Stimulated activated CD4-positive, alpha-beta T cell treated with anti-CD3 and anti-CD28 coated beads, Interleukin-2, amount 100 ng/mL, for 48 hours (primary cell): ENCODE measurements at places on chromosomes 1 and 21.

GRCh38 chr21:16534408-16535101, 804.8 kb downstream of the USP25 start:
- no peak for DNase-seq

DNA sequence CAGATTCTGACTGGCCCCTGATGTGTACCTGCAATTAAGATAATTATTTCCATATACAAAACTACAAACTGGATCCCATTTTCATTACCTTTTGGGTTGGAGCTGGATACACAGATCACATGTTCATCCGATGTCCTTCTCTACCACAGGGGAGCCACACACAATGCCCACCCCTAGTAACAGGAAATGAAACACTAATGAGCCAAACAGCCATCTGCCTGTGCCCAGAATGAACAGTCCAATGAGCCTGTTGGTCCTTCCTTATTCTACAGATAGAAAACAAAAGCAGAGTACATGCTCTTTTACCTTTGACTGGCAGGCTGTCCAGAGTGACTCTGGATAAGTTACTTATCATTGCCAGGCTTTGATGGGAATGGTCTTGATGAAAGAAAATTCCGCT, 68.6 kb downstream of the SIPA1L2 start:
- DNase-seq, result no peak

DNA sequence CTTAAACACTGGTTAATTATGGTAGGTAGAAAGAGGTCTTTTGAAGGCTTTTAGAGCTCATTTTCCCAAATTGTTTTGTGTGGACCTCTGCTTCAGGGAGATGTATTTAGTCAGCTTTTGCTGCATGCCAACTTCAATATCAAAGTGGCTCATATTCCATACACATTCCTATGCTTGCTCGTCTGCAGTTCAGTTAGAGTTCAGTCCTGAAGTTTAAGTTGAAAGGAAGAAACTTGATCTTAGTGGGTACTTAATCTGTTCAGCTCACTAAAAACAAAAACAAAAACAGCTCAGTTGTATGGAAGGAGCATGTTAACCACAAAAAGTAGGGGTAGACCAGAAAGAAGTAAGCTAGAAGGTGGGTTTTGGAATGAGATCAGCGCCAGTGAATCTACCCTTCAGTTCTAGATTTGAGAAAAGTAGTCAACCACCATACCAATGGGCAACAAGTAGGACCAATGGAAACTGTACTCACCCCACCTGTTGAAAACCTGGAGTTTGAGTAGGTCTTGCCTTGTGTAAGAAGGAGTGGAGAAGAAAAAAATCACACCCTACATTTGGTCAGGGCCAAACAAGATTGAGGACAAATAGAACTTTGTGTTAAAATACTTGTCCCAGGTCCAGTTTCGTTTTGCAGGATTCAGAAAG, 58.0 kb downstream of the LEPR start:
- DNase-seq, result no peak

GRCh38 chr1:4214826-4215225, 314.8 kb upstream of the C1orf174 start:
- DNase-seq, result no peak

DNA sequence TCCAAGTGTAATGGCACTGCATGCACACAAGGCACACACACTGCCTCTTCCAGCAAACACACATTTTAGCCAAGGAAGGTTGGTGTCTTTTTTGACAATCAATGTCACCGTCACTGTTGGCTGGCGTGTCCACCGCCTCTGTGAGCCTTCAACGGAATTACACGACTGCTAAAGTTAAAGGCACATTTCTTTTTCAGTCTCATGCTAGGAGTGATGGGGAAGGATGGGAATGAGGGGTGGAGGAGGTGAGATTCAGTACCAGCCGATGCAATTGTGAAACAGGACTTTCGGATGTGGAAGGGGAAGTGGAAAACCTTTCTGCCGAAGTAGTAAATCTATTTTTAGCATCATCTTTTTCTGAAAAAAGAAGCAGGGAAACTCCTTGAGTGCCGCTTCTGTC, 1.4 kb downstream of the ELAVL4 start:
- no peak for DNase-seq

DNA sequence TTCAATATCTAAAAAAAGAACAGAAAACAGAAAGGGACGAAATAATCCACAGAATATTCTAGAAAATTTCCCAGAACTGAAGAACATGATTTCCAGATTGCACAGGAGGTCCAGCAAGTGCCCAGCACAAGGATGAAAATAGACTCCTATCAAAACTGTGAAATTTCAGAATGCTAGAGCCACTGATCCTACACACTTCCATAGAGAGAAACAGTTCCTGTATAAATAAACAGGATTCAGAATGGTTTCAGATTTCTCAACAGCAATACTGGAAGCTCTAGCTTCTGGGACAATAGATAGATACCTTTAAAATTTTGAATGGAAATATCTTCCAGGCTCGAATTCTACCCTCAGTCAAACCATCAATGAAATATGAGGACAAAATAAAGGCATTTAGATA, 4.6 kb downstream of the TARBP1 start:
- DNase-seq, result no peak

GRCh38 chr1:172105230-172105629, 263.9 kb downstream of the DNM3 start:
- DNase-seq, result no peak

DNA sequence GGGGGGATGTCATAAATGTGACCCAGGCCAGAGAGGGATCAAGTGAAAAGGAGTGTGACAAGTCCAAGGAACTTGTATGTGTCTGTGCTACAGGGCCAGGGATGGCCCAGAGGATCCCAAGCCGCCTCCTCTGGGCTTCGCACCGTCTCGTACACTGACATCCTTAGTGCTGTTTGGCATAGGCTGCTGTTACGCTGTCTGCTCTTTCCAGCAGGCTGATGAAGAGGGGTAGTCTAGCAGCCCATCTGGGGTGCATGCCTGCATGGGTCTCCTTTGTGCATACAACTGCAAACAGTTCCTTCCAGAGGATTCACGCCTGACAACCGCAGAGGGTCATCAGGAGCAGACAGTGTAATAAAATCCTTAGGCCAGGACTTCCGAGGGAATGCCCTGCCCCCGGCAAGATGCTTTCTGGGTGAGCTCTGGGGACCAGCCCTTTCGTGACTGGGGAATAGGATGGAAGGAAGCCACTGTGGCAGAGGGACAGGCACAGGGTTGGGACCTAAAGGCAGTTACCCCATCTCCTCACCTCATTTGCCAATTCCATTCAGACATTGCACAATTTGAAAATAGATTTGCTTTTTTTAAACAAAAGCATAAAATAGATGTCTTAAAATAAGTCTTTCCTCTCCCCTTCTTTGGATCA, 6.3 kb upstream of the GOLT1A start:
- DNase-seq, result no peak

DNA sequence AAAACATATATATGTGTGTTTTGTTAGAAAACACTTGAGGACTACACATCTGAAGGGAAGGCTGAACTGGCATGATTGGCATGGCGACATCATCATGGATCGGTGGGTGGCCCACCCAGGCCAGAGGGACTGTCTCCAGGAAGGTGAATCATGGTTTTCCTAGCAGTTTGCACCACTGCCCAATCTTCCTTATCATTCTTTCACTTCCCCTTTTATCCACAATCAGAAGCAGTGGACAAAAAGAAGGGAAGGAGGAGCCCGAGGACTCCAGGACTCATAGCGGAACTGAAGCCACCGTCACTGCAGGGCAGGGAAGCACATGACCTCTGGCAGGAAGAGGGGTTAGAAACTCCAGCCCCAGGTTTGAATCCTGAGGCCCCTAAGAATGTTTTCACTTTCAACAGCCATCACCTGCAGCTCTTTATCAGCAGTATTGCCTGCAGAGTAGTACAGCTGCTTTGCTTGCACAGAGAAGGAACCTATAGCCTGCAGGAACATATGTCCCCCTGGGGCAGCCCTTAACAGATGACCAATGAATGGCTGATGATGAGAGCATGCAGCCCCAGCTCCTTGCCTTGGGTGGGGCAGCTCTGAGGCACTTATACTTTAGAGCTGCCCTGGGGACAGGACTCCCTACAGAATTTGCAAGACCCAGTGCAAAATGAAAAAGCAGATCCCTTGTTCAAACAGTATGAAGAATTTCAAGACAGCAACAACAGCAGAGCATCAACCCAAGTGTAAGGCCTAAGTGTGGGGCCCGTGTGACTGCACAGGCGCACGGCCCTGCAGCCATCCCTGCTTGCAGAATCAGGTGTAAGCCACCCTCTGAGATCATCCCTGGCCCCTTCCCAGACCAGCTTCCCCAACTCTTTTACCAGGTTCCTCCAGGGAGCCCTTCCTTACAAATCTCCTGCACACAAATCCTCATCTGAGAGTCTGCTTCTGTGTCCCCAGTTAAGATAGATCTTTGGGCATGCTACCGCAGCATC, 241.8 kb upstream of the IRF2BP2 start:
- no peak for DNase-seq

DNA sequence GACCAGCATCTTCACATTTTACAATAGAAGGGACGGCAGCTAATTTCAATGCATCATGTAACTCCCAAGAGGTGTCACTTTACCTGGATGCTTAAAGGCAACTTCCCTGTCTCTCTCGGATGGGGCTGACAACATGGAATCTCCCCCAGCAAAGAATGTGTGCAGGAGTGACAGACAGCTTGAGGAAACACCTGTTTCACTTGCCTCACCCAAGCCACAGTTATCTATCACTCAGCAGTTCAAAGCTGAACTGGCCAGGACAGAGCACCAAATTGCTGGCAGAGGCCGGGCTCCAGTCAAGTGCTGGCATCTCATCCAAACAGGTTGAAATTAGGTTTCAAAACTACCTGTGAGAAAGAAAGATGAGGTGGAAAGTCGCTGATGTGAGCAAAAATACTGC, 538.0 kb upstream of the PLXNA2 start:
- DNase-seq, result no peak

GRCh38 chr1:21350202-21350885, 60.1 kb upstream of the ECE1 start:
- DNase-seq, result no peak

- DNase-seq, result no peak
Measured at GRCh38 chr1:11318982-11319381, 46.0 kb downstream of the UBIAD1 start.
